Activated CD8-positive, alpha-beta memory T cell treated with anti-CD3 and anti-CD28 coated beads, Interleukin-2, amount 50 U/mL, for 4 hours (primary cell): ENCODE measurements at places on chromosomes 6 and 20.

DNA sequence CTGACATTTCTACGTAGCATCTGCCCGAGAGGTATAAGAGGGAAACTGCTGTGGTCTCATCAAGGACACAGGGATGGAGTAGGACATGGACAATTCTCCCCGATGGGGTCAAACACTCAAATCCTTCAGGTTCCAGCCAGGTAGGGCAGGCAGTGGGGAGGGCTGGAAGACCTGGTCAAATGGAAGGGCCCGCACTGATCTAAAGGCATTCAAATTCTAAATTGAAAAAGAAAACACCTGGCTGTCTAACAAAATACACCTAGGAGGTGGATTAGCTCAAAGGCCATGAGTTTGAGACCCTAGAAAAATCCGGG lies 8.2 kb downstream of the DUSP15 start:
- DNase-seq, result no peak

GRCh38 chr20:32678948-32679347 lies 5.2 kb upstream of the C20orf203 start:
- DNase-seq, result no peak

DNA sequence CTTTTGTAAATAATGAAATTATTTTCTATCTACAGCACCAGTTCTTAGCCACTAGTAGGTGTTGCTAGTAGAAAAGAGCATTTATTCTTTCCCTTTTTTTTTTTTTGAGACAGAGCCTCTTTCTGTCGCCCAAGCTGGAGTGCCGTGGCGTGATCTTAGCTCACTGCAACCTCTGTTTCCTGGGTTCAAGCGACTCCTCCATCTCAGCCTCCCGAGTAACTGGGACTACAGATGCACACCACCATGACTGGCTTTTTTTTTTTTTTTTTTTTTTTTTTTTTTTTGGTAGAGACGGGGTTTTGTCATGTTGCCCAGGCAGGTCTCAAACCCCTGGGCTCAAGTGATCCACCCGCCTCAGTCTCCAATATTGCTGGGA lies 6.7 kb downstream of the PCMT1 start:
- no peak for DNase-seq

DNA sequence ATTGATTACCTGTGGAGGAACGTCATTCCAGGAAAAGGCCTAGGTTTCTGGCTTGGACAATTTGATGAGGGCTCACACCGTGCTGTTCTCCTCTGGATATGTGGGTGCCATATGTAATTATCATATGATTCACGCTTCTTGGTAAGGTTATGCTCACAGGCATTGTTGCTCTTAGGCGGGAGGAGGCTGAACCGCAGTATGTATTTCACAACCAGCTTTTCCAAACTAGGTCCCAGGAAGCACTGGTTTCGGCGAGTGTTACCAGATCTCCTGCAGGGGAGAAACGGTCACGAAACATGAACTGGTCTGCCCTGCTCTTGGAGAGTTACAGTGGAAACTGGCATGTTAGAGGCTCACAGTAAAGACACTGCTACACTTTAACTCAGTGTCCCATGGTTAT lies 793 bp upstream of the FAM50B start:
- no peak for DNase-seq

DNA sequence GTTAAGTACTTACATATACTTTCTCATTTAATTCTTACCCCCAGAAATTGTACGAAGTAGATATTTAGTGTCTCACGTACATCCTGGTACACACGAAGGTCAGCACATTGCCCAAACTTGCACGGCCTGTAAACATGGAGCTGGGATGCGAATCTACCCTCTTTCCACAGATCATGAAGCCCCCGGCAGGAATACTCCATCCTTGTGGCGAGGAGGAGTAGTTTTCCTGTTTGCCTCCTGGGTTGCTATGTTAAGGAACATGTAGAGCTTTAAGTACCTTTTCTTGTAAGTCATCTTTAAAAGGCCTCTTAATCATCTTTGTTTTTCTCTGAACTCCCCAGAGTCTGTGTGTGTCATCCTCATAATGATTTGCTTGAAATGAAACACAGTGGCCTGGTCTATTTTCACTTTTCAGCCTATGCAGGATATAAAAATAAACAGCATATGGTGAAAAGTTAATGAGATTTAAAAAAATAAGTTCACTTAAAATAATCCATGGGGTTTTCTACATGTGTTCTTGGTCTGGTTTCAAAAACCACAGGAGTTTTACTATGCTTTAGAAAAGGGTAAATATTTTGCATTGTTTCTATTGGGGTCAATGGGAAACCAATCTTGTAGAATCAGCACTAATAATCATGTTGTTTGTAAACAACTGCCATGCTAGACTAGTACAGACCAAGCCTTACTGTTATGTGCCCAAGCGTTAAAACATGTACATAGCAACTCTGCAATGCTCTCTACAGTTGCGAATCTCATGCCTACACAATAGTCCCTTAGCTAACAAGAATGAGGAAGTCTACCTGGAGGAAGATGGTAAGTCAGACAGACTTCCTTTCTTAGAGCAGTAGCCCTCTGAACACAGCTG lies 9.3 kb upstream of the ARID1B start:
- DNase-seq, result no peak
